ENCODE measurements at places on chromosomes 7 and 10.

GRCh38 chr10:73590881-73591799, at the start of gene USP54:
TSS of gene USP54 (minus strand) at chr10:73591342. CDS start at chr10:73575658, 15,684 bp downstream.
- H3K4me1 ChIP-seq: peaks cover 26% of the 10 kb centered on the region
- H3K4me3 ChIP-seq: no peak within 1 kb of the TSS
- peak; percentile 56 for DNase-seq
- no peaks in the 10 kb centered on the region for H3K36me3 ChIP-seq
- H3K27me3 ChIP-seq: peaks cover 12% of the 10 kb centered on the region

DNA sequence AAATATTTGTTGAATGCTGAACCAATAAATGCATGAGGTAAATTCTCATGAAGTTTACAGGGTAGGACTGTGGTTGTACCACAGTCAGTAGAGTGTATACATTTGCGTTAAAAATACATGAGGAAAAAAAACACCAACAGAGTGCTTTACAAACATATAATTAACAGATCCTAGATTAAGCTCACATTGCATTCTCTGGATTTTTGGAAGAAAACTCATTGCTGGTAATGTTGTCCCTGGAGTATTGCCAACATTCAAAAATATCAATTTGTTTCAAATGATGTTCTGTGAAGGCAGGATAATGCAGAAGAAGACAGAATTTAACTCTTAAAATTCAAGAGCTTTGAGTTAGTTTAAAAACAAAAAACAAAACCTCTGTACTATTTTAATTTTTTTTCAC, 95.5 kb downstream of the MBL2 start:
- no peaks in the 10 kb centered on the region for H3K36me3 ChIP-seq
- peak; percentile 54 for DNase-seq
- no peaks in the 10 kb centered on the region for H3K27me3 ChIP-seq

DNA sequence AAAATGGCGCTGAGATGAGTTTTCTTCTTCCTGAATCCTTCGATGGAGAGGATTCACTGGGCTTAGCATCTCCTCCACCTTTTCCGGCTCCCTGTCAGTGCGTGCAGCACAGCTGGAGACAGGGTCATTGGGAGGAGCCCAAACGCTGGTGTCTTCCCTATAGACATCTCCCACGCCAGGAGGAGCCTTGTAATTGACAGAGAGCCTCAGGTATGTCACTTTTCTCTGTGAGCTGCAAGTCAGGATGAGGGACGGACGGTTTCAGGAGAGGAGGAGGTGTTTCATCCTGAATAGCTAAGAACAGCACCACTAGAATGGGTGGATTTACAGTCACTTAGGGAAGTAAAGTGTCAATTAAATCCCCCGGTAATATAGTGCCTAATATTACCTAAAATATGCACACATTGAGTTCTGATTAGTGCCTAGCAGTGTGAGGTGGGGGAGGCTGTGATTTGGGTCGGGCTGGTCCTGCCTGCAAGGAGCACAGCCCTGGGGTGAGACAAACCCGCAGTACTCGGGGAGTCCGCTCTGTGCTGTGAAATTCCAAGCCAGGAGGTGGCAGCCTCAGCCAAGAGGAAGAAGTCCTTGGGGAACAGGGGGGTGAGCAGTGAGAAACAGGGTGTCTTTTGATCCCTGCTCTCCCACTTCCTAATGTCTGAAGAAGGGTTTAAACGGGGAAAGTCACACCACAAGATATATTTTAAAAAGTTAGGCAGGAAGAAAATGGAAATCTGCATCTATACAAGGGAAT, 28.2 kb downstream of the IL15RA start:
- no peak overlapping the region for H3K4me3 ChIP-seq
- H3K36me3 ChIP-seq: no peaks in the 10 kb centered on the region
- H3K4me1 ChIP-seq: peaks cover 32% of the 10 kb centered on the region
- peak; percentile 82 for DNase-seq
- H3K27ac ChIP-seq: no peak overlapping the region

GRCh38 chr7:77837966-77838365, 39.4 kb downstream of the PHTF2 start:
- no peak for DNase-seq
- H3K27me3 ChIP-seq: no peaks in the 10 kb centered on the region
- H3K36me3 ChIP-seq: no peaks in the 10 kb centered on the region
- no peak overlapping the region for H3K27ac ChIP-seq
- H3K4me1 ChIP-seq: peaks cover 20% of the 10 kb centered on the region

DNA sequence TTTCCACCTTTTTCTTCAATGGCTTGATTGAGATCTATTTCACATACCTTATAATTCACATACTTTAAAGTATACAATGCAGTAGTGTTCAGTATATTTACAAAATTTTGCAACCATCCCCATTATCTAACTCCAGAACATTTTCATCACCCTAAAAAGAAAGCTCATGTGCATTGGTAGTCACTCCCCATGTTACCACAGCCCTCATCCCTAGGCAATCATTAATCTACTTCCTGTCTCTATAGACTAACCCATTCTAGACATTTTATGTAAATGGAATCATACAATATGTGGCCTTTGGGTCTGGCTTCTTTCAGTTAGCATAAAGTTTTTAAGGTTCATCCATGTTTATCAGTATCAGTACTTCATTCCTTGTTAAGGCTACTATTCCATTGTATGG, 214.2 kb downstream of the WDR11 start:
- no peaks in the 10 kb centered on the region for H3K4me1 ChIP-seq
- no peak overlapping the region for H3K27ac ChIP-seq
- H3K27me3 ChIP-seq: no peaks in the 10 kb centered on the region
- no peaks in the 10 kb centered on the region for H3K36me3 ChIP-seq

- no peak overlapping the region for H3K4me3 ChIP-seq
- DNase-seq: no peak
- no peaks in the 10 kb centered on the region for H3K36me3 ChIP-seq
- H3K4me1 ChIP-seq: no peaks in the 10 kb centered on the region
- no peaks in the 10 kb centered on the region for H3K27me3 ChIP-seq
These were observed 52.9 kb upstream of the CACNB2 start for GRCh38 chr10:18087355-18087754.

GRCh38 chr10:48444861-48445841, 138.7 kb downstream of the MAPK8 start:
- no peaks in the 10 kb centered on the region for H3K27me3 ChIP-seq
- H3K4me3 ChIP-seq: no peak overlapping the region
- H3K27ac ChIP-seq: no peak overlapping the region
- no peak for DNase-seq
- H3K36me3 ChIP-seq: peaks cover 4% of the 10 kb centered on the region

GRCh38 chr10:44071479-44071878, 313.4 kb downstream of the CXCL12 start:
- H3K27ac ChIP-seq: no peak overlapping the region
- no peaks in the 10 kb centered on the region for H3K27me3 ChIP-seq
- no peaks in the 10 kb centered on the region for H3K4me1 ChIP-seq
- no peak for DNase-seq
- H3K36me3 ChIP-seq: no peaks in the 10 kb centered on the region

GRCh38 chr7:102463841-102464576, 654 bp downstream of the ALKBH4 start:
- H3K27me3 ChIP-seq: no peaks in the 10 kb centered on the region
- no peak for DNase-seq
- H3K4me1 ChIP-seq: peaks cover 9% of the 10 kb centered on the region
- H3K27ac ChIP-seq: no peak overlapping the region

- H3K36me3 ChIP-seq: no peaks in the 10 kb centered on the region
- peaks cover 10% of the 10 kb centered on the region for H3K4me1 ChIP-seq
- no peak for DNase-seq
- H3K27me3 ChIP-seq: no peaks in the 10 kb centered on the region
These were observed 131.1 kb downstream of the PDE1C start for GRCh38 chr7:31939076-31939475.

DNA sequence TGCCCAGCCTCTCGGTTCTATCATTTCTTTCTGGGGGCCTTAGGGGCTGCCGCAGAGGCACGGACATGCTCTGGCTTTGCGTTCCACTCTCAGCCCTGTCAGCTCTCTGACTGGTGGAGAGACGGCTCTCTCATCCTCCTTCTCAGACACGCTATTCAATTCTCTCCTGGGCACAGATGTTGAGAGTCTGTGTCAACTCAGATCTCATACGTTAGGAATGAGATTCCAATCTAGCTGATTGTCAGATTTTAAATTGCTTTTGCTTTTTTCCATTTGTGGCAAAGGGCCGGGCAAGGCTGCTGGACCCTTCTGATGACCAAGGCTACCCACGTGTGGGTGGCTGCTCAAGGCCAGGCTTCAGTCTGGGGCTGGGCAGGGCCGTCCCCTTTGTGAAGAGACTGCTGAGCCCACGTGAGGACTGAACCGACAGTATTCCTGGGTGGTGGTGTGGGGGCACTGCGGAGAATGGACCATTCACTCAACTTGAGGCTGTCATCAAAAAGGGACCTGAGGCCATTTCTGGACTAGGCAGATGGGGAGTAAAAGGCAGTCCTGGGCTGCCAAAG, 71.5 kb downstream of the CLEC2L start:
- H3K27me3 ChIP-seq: no peaks in the 10 kb centered on the region
- no peaks in the 10 kb centered on the region for H3K4me1 ChIP-seq
- H3K4me3 ChIP-seq: no peak overlapping the region
- H3K36me3 ChIP-seq: peaks cover 24% of the 10 kb centered on the region

DNA sequence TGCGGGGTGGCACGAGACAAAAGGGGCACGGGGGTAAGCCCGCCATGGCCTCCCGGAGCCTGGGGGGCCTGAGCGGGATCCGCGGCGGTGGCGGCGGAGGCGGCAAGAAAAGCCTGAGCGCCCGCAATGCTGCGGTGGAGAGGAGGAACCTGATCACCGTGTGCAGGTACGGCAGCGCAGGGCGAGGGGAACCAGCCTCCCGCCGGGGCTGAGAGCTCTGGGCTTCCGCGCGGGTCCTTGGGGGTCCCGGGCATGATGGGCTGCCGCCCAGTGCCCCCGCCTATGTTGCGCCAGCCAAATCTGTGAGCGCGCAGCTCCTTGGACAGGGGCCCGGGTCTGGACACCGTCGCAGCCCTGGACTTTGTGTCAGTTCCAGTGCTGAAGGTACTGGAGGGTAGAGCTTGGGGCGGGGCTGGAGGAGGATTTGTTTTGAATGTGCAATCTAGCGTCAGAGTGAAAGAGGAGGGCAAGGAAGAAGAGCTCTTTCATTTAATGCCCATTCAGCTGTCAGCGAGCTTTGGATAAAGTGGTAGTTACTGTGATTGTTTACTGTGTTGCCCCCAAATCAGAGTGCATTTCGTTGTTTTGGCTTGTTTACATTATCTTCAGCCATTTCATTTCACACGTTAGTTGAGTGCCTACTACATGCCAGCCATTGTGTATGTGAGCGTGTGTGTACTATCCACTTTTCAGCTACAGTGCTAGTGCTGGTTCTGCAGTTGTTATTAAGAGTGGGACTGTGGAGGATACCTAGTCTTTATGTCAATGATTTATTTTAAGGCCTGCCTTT, 777 bp downstream of the RUNDC3B start:
- no peaks in the 10 kb centered on the region for H3K36me3 ChIP-seq
- peak; percentile 13 for DNase-seq
- peak overlapping the region; percentile 44 for H3K4me3 ChIP-seq
- peaks cover 4% of the 10 kb centered on the region for H3K4me1 ChIP-seq

- H3K4me1 ChIP-seq: peaks cover 12% of the 10 kb centered on the region
- no peak overlapping the region for H3K4me3 ChIP-seq
- no peaks in the 10 kb centered on the region for H3K36me3 ChIP-seq
- peak; percentile 53 for DNase-seq
These were observed 85.5 kb downstream of the CUX1 start for GRCh38 chr7:101902680-101903514.

- DNase-seq: peak; percentile 75
- H3K27ac ChIP-seq: no peak overlapping the region
- H3K27me3 ChIP-seq: no peaks in the 10 kb centered on the region
- no peaks in the 10 kb centered on the region for H3K36me3 ChIP-seq
- peaks cover 20% of the 10 kb centered on the region for H3K4me1 ChIP-seq
These were observed 64.9 kb downstream of the ZNF92 start for GRCh38 chr7:65438598-65438997.

GRCh38 chr10:70432101-70432500, 9.4 kb downstream of the NODAL start:
- no peak overlapping the region for H3K27ac ChIP-seq
- H3K4me3 ChIP-seq: no peak overlapping the region
- H3K36me3 ChIP-seq: no peaks in the 10 kb centered on the region
- no peaks in the 10 kb centered on the region for H3K27me3 ChIP-seq
- no peak for DNase-seq
- no peaks in the 10 kb centered on the region for H3K4me1 ChIP-seq

DNA sequence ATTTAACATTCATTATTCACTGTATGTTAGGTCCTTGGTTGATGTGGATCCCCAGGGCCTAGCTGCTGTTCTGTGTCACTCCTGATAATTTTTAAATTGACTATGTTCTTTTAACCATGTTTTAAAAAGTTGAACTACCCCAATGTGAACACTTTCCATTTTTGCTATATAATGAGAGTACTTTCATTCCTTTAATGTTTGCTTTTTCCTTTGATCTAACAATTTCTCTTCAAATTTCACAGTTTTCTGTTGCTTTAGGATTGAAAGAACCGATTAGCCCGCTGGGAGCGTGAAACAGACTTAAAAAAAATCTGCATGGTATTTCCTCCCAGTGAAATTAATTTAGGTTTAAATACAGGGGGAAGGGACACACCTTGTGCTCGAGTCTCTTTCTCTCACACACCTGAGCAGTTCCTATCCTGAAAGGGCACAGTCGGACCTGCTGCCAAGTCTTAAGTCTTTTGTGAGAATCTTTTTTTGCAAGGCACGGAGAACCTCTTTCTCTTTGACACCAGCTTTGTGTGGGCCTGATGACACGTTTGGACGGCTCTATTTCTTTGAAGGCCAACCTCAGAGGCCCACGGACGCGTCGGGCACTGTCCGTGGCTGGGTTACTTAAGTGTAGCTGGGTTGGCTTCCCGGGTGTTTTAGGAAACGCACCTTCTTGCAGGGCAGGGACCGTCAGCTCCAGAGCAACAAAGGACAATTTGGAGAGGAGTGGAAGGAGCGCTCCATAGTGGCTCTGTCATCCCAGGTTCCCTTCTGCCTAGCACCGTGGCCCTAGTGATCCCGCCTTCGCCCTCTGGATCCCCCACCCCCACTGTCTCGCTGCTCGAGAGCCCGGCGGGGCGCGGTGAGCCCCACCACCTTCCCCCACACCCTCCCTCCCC, 1.0 kb upstream of the CHN2 start:
- DNase-seq: no peak
- H3K27ac ChIP-seq: no peak overlapping the region
- H3K36me3 ChIP-seq: no peaks in the 10 kb centered on the region
- H3K4me3 ChIP-seq: no peak overlapping the region
- H3K4me1 ChIP-seq: peaks cover 8% of the 10 kb centered on the region

DNA sequence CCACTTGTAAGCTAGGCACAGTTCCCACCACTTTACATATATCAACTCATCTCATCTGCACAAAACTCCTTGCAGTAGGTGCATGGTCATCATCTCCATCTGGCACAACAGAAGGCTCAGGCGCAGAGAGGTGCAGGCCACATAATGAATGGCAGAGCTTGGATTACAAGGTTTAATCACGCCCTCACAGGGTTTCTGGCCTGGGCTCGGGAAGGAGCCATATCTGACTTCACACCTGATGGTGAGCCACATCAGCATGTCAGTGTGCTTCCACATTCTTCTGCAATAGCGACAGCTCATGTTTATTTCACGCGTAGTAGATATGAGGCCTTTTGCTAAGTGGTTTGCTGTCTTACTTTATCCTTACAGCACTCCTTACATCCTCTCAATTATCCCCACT, 650.2 kb downstream of the INHBA start:
- no peaks in the 10 kb centered on the region for H3K4me1 ChIP-seq
- H3K4me3 ChIP-seq: no peak overlapping the region
- H3K27me3 ChIP-seq: no peaks in the 10 kb centered on the region
- H3K27ac ChIP-seq: no peak overlapping the region
- no peak for DNase-seq

All from endothelial cell of umbilical vein (primary cell).